ENCODE measurements at places on chromosomes 4 and X. TPM values are rescaled to one million over a fixed set of nuclear protein-coding genes. Genes with fewer than 3 reads are reported as not detected.

The POLN gene
- 4.5 TPM for total RNA-seq

The NKX3-2 gene
- 0.18 TPM for total RNA-seq

The CSAG1 gene
- not detected for total RNA-seq

The SPANXA2 gene
- total RNA-seq = not detected

The WAS gene
- 0.27 TPM for total RNA-seq

The TMEM154 gene
- 1.5 TPM for total RNA-seq

The ZFP42 gene
- total RNA-seq = 0.18 TPM

The SHISA3 gene
- total RNA-seq = 0.18 TPM

The LRIT3 gene
- total RNA-seq = 0.36 TPM

The VEGFC gene
- total RNA-seq = 3.0 TPM

The SMIM43 gene
- not detected for total RNA-seq

The PPEF1 gene
- 2.1 TPM for total RNA-seq

The SPATA18 gene
- 2.1 TPM for total RNA-seq

The CORIN gene
- total RNA-seq = 12.9 TPM

- no peak for DNase-seq
Measured at GRCh38 chrX:68997511-68997910, 167.7 kb downstream of the PJA1 start.

- DNase-seq = peak; percentile 70
Measured at GRCh38 chr4:2482693-2483092, 13.8 kb downstream of the RNF4 start.

DNA sequence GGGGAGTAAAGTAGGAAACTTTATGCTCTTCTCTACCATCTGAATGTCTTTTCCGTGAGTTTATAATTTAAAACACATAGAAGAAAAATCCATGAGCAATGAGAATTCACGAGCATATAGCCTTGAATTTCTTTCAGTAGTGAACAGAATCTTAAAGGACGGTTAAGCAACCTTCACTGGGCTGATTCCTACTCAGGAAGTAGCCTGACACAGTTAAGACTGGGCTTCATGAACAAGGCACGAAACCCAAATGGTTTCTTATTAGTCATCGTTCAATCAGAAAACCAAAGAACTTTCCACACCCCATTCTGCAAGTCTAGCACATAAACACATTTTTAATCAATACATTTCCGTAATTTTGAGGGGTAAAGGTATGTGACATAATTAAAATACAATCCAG lies 95.8 kb downstream of the SH3KBP1 start:
- DNase-seq = no peak

DNA sequence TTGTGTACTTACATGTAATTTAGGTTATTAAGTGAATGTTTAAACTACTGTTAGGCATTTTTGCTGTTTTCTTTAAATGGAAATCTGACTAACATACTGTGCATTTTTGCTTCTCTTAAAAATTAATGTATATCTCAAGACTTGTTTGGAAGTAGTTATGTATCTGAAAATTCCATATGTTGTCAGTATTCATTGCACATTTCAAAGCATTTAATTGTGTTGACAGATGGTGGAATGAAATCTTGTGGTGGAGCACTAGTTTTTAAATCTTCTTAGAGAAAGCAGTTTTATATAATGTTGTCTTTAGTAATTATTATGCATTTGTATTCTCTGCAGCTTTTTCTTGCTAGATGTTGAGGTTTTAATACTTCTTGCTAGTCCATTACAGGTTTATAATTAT lies 71.5 kb upstream of the MSANTD1 start:
- DNase-seq = no peak

DNA sequence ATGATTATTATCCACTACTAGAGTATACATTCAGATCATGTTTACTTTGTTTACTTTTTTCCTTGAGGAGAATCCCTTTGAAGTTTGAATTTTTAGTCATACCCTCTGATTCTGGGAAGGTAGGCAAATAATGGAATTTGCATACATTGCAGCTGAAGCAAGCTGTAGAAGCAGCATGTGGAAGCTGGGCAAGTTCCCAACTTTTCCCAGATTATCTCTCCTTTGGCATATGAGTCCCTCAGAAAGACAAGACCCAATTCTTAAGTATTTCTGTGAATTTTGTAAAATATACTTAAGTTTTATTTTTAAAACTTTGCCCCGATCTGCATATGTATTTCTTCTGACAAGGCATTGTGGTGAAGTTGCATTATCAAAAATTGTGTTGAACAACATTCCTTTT lies 94.9 kb downstream of the CNKSR2 start:
- DNase-seq = peak; percentile 16

DNA sequence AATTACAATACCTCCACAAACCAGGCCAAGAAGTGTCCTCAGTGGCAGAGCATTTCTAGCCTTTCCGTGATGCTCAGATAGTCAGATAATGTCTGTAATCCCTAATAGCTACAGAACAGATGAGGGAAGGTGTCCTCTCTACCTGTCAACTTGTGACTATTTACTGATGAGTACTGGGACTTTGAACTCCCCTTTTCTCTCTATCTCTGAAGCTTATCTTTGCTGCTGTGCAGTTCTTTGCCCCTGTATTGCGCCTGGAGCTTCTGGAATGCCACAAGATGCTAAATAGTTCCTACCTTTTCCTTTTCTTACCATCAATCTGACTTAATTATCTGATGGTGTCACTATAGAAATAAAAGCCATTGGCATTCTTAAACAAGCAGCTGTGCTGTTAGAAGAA lies 30.5 kb downstream of the FGF2 start:
- DNase-seq = no peak

- DNase-seq = no peak
Measured at GRCh38 chr4:85393201-85393600, 81.7 kb upstream of the ARHGAP24 start.

DNA sequence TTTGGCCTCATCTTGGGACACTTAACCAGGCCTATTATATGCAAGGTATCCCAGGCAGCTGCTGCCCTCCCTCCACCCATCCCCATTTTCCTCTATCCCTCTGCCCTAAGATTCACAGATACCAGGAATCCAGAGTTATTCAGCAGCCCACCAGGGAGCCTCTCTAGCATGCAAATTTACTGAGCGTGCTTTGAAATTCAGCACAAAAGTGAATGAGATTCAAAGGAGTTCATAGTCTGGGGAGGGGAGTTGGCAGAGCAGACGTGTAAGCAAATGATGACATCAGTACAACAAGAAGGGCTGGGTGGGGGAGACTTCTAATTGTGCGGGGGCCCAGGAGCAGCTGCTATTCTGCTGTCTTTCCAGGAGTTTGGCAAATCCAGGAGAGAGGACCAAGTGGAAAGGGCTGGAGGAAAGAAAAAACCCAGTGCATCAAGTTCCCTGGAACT lies 1.7 kb upstream of the MTM1 start:
- no peak for DNase-seq

- no peak for DNase-seq
Measured at GRCh38 chrX:57596516-57596915, 4.7 kb downstream of the ZXDB start.

- DNase-seq = no peak
Measured at GRCh38 chr4:101774807-101775206, 15.7 kb upstream of the BANK1 start.

DNA sequence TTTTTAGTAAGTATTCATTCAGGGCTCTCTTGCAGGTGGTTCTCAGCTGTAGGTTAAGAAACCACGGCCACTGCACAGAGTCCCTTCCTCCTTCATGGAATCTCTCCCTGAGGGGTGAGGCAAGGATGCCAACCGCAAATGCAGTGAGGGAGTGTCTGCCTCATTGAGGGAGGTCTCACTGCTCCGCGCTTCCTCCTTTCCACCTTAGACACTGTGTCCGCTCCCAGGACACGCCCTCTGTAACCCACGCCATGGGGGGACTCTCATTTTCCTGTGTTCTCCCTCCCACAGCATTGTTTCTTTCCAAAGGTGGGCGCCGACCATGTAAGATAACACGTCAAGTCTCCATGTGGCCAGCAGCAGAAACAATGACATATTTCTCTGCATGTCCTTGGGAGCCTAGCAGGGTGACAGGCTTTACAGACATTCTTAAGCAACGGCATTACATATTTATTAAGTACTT lies 63.2 kb downstream of the SEPSECS start:
- no peak for DNase-seq

GRCh38 chr4:159060161-159060560 lies 42.7 kb upstream of the RAPGEF2 start:
- DNase-seq = no peak

DNA sequence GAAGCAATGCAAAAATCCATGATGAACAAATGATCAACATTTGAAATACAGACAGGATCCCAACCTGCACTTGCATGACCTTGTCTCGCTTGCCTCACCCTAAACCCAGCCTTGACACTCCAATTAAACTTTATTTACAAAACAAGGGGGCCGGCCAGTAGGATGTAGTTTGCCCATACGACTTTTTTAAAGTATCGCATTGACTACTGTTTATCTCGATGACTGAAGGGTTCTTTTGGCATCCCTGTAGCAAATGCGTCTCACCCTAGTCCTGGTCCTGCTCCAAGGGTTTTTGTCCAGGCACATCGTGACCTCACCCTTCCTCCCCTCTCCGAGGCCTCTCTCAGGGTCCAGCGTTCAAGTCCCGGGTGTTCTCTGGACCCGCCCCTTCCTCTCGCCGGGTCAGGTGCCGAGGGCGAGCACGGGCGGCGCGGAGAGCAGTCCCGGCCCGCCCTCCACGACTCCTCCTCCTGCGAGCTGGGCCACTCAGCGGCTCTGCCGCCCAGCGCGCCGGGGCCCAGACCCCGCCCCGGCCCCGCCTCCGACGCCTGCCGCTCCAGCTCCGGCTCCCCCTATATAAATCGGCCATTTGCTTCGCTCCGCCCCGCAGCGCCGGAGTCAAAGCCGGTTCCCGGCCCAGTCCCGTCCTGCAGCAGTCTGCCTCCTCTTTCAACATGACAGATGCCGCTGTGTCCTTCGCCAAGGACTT lies at the start of gene SLC25A5:
Gene SLC25A5, plus strand, starts transcription at position 603 of the 709 bp plus-strand sequence. Its CDS starts 72 bp downstream, at position 675.
- DNase-seq = peak; percentile 91

- DNase-seq = no peak
Measured at GRCh38 chr4:154231806-154232478, 259.7 kb downstream of the DCHS2 start.

DNA sequence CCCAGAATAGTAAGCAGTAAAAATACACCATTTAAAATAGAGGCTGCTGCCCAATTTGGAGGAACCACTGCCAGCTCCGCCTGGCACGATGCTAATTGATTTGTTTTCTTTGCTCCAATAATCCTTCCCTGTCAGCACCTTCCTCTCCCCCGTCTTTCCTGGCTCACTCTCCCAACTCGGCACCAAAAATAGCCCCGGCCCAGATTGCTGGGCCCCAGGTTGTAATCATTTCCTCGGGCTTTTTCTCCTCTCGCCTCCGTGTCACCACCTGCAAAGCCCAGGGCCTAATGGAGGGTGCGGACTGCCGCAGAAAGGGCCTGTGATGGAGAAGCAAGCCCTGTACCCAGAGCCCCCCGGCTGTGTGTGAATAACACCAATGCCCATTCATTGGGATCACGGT lies 197.6 kb upstream of the PSAPL1 start:
- DNase-seq = peak; percentile 92

DNA sequence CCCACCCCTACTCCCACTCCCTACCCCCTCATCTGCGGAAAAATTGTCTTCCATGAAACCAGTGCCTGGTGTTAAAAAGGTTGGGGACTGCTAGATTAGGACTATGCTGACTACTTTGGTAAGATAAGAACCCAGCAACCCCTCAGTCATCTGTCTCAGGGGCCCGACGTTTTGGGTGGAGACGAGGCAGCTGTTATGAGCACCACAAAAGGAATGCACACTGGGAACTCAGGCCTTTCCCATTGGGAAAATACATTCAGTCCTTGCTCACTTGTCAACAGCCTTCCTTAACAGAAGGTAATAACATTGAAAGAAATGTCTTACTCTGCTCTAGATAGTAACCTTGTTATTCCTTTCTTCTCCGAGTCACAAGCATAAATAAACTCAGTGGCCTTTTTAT lies 310.8 kb downstream of the AFF2 start:
- no peak for DNase-seq

DNA sequence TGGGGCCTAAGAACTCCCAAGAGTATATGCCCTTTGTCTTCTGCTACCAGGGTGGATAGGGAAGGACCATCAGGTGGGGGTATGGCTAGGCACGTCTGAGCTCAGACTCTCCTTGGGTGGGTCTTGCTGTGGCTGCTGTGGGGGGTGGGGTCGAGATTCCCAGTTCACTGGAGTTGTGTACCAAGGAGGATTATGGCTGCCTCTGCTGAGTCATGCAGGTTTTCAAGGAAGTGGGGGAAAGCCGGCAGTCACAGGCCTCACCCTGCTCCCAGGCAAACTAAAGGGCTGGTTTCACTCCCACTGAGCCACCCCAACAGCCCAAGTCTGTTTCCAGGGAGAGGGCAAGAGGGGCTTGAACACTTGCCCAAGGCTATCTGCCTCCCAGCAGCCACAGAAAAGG lies 249.7 kb downstream of the NR3C2 start:
- no peak for DNase-seq

- DNase-seq = no peak
Measured at GRCh38 chr4:87270144-87270543, 49.7 kb upstream of the KLHL8 start.

DNA sequence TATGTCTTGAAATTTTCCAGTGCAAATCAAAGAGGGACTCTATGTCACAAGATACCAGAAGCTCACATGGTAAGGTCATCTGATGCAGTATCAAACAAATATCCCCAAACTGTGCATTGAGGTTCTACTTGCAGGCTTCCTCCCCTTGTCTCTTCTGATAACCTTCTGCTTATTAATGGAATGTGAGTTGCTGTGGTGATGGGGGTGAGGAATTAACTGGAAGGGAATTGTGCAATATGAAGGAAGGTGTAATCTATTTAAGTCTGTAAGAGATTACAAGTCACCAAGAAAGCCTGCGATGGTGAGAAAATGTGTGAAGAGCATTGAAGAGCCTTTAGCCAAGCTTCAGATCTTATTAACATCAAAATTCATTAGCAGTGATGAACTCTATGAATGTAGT lies 15.4 kb upstream of the MAGED1 start:
- no peak for DNase-seq

DNA sequence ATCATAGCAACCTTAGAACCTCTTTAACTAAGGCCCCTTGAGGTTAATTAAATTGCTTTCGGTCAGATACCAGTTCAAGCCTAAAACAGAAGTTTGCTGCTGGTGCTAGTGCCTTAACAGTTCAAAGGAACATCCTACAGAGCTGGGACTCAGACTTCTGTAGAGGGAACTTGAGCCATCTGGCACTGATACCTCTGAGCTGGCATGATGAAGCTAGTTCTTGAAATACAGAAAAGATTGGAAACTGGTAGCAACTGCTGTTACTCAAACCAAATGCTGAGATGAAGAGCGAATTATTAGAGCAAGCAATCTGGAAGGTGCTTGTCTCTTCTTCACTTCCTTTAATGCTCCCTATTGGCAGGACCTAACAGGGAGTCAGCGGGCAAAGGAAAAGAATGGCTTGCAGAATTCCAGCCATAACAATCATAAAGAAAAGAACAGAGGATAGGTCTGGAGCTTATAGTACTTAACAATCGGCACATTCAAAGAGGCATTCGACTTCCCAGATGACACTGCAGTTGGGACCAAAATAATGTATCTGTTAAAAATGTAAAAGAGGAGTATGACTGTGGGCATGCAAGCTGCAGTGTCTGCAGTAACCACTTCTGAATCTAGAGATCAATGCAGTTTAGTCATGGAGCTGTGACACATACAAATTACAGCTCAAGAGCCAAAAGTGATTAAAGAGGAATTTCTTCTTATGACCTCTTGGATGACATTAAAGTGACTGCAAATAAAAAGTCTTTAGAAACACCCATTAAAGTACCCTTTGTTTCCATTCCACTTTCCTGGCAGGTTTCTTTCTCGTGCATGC lies 298.9 kb downstream of the PDGFC start:
- DNase-seq = no peak

- no peak for DNase-seq
Measured at GRCh38 chrX:4622486-4623167, 909.2 kb upstream of the PRKX start.

GRCh38 chrX:18961686-18962085 lies 22.2 kb downstream of the PHKA2 start:
- no peak for DNase-seq

GRCh38 chr4:184461711-184462441 lies 12.5 kb downstream of the IRF2 start:
- DNase-seq = no peak

Measured in cerebellum (tissue), 4 donors.